Anterior cingulate cortex (tissue), 58 donors: ENCODE measurements at places on chromosomes 16 and 17.

DNA sequence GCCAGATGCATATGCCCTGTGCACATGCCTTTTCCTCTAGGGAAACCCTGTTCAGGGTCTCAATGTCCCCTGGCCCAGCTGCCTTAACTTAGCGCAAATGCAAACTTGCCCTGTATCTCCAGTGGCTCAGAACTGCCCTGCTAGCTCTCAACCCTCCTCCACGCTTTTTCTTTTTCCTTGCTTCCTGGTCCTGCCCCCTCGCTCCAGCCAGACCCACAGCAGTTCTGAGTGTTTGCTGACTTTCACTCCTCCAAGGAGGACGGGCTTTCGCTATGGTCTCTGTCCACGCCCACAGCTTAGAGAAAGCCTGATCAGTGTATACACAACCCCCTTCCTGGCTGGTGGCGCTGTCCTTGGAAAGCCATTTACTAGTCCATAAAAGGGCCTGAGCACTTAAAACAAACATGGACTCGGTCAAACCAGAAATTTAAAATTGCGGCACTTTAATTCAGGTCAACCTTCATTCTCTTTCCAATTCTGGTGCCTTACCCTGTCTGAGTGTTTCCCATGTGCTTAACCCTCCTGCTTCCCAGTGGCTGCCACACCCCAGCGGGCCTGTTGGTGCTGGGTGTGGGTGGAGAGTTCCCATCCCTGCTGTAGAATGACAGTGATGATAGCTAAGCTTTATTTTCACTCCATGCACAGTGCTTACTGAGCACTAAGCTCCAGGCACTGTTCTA lies 15.6 kb upstream of the TMEM98 start:
- DNase-seq: no peak

- DNase-seq: no peak
Measured at GRCh38 chr16:55817236-55817912, 15.5 kb downstream of the CES1 start.

- DNase-seq: no peak
Measured at GRCh38 chr17:39763051-39763820, 25.5 kb downstream of the GRB7 start.

- DNase-seq: no peak
Measured at GRCh38 chr16:57563487-57563750, 21.0 kb downstream of the ADGRG5 start.

DNA sequence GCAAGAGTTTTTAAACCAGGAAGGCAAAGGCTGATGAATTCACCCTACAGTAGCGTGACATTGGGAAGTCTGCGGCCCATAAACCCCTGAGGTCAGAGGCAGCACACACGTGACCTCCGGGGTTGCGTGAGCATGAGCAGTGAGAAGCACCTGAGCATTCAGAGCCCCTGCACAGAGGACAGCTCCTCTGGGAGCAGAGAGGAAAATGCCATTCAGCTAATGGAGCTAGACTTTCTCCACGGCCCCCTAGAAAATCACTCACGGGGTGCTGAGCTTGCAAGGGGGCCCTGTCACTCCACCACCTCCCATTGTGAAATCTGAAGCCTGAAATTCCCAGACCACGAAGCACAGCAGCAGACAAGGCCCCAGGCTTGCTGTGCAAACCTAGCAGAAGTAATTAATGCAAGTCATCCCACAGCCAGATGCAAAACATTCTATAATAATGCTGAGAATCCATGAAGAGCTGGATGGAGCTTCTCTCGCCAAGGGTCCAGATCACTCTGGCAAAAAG lies 114.9 kb upstream of the RCVRN start:
- DNase-seq: no peak

- no peak for DNase-seq
Measured at GRCh38 chr17:17180141-17180603, 26.0 kb downstream of the PLD6 start.

GRCh38 chr17:67449065-67449464 lies 72.0 kb downstream of the PITPNC1 start:
- no peak for DNase-seq

GRCh38 chr16:57131351-57131970 lies 39.1 kb downstream of the CPNE2 start:
- peak; percentile 63 for DNase-seq
